M059J (cell line): ENCODE measurements at places on chromosomes 2 and 18.

- DNase-seq, result peak; percentile 36
Measured at GRCh38 chr18:36376361-36376760, 78.8 kb downstream of the FHOD3 start.

- no peak for DNase-seq
Measured at GRCh38 chr18:39759926-39760325, 2194.3 kb upstream of the CELF4 start.

GRCh38 chr2:102753563-102754159 lies 8.2 kb upstream of the TMEM182 start:
- DNase-seq, result peak; percentile 52

DNA sequence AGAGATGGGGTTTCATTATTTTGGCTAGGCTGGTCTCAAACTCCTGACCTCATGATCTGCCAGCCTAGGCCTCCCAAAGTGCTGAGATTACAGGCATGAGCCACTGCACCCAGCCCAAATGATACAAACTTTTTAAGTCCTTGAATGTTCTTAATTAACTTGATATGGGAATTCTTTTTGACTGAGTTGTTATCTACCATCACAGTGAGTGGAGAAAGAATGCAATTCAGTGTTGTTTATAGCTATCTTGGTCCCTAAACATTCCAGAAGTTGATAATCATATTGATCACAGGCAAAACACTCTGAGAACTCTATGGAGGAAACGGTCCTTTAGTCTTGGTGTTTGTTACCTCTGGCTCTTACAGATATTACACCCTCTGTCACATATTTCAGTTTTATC lies 1072.5 kb downstream of the SUCLG1 start:
- no peak for DNase-seq

DNA sequence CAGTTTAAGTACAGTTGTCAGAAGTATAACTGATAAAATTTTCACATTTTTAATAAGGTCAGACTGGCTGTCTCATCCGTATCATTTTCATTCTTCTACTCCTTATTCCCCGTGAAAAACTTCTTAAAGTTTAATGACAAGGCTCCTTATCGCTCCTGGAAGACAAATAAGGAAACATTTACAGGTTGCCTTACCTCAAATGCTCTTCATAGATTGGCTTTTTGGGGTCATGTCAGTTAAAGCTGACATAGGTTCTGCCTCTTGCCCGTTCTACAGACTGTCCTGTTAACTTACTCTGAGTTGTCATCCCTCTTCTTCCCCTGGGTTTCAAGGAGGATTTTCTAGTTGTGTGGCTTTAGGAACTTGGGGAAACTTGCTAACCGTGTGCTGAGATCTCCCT lies 75.3 kb downstream of the TANC1 start:
- no peak for DNase-seq

DNA sequence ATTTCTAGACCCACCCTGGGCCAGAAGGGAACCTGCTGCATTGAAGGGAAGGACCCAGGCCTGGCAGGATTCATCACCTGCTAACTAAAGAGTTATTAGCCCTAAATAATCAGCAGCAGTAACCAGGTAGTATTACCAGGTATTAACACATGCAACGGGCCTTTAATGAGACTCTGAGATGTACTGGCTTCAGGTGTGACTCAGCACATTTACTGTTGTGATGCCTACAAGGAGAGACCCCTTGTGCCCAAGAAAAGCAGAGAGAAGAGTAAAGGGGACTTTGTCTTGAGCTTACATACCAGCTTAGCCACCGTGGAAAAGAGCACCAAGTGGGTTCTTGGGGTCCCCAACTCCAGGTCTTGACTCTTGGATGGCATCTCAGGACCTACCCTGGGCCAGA lies 243.1 kb upstream of the SLC39A10 start:
- no peak for DNase-seq
